Calu3 (cell line): ENCODE measurements at places on chromosomes 7 and 10. TPM values are rescaled to one million over a fixed set of nuclear protein-coding genes. Genes with fewer than 3 reads are reported as not detected.
A peak's percentile ranks its signal among the peaks of the same experiment; 100 is the strongest.

MOGAT3 gene
- not detected in 2 replicates for total RNA-seq

- DNase-seq, result no peak
These were observed 143.4 kb upstream of the CHST15 start for GRCh38 chr10:124236816-124237215.

DNA sequence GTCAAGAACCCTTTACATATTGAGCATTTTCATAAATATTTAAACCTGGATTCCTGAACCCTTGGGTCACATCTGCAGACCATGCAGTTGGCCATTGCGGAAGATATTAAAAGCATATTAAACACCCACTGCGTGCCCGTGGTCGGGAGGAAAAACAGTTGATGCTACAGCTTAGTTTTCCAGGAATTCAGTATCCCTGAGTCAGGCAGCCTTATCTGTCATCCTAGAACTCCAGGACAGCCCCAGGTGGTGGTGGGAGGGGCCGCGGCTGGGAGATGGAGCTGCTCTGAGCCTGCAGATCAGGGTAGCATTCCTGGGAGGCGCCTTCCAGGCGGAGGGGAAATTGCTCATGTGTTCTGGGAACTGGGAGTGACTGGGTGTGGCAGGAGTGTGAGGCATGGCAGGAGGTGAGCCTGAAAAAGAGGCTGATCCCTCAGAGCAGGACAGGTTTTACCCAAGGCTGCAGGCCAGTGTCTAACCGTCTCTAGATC lies 222.9 kb upstream of the SH2B2 start:
- peak; percentile 35 for DNase-seq

- no peak for DNase-seq
These were observed 131.5 kb downstream of the SFMBT2 start for GRCh38 chr10:7279303-7279702.

DNA sequence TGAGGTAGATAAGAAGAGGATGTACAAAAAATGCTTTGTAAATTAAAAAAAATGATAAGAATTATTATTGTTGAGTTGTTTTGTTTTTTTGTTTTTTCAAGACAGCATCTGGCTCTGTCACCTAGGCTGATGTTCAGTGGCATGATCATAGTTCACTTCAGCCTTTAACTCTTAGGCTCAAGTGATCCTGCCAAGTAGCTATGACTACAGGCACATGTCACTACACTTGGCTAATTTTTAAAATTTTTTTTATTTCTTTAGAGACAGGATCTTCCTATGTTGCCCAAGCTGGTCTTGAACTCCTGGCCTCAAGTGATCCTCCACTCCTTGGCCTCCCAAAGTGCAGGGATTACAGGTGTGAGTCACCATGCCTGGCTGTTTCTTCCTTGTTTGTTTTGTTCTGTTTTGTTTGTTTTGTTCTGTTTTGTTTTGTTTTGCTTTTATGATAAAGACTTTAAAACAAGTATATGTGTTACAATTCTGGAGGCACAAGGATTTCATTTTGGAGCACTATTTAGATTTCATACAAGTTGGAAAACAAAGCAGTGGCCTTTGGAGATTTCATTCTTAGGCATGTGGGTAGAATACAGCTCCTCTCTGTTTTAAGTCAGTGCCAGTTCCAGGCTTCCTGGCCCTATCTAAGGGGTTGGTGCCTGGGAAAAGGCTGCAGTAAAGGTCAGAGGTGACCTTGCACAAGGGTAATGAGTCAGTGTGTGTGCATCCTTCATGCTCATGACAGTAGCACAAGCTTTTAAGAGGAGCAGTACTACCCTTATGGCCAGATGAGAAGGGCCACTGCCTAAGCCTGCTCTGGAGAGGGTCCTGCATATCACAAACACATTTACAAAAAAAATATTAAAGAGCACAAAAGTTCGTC lies 17.9 kb downstream of the FGFBP3 start:
- no peak for DNase-seq

RSPH10B2 gene
- 0.29 and 0.71 TPM in 2 replicates for total RNA-seq

GRCh38 chr7:87188930-87189329 lies 30.6 kb downstream of the TMEM243 start:
- DNase-seq, result no peak

DNA sequence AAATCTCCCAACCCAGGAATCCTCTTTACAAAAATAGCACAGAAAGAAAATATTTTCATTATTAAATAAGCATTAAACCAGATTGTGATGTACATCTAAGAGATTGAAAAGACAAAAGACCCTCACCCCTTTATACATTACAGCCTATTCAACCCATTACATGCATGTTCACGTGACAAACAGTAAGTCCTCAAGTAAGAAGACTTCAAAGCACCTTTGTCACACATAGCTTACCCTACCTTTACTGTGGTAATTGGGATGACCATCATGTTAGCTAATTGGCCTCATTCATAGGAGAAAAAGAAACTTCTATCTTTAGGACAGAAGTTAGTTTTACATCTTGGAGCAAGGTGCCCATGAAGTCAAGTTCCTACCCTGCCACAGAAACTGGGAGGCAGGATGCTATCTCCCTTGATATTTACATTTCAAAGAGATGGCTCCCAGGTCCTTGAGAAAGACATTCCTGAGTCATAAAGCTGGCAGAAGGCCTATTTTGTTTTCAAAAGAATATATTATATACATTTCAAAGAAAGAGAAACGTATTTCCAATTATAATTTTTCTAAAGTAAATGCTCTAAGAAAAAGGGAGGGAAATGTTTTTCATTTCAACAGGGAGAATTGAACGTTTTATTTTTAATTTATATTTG lies 48.1 kb downstream of the GNAI1 start:
- DNase-seq, result no peak

GRCh38 chr7:5423306-5423975 lies at the start of gene TNRC18:
TSS of gene TNRC18 (minus strand) at chr7:5423834. CDS start at chr7:5421246, 2,588 bp downstream.
- DNase-seq, result peak; percentile 63

WAC gene
- 125 and 127 TPM in 2 replicates for total RNA-seq

- no peak for DNase-seq
These were observed 987.9 kb downstream of the KCNMA1 start for GRCh38 chr10:76649723-76650127.

DNA sequence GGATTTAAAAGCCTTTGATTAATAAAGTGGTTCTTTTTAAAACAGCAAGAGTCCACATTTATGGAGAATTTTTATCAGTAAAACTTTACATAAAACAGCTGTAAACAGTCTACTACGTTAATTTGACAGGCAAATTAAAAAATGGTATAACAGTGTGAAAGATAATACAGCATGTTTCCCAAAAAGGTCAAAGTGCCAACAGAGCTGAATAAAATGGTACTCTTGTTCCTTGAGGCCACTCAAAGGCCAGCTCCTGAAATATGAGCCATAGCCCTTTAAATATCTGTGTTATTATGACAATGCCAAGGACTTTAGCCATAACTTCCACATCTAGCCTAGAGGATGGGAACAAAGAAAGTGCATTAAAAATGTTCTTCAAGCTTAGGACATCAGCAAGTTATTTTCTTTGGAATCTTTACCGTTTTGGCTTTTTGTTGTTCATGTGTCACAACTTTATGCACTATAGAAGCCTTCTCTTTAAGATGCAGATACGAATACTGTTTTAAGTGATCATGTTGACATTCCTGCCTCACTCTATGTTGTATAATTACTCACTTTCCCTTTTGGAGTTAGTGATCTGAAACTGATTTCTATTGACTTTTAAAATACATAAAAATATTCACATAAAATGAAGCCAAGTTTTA lies 165.6 kb downstream of the RNLS start:
- DNase-seq, result no peak

GRCh38 chr10:114303556-114303955 lies 64.5 kb downstream of the VWA2 start:
- DNase-seq, result no peak

GRCh38 chr7:157266272-157266671 lies 70.5 kb upstream of the DNAJB6 start:
- DNase-seq, result no peak

DNA sequence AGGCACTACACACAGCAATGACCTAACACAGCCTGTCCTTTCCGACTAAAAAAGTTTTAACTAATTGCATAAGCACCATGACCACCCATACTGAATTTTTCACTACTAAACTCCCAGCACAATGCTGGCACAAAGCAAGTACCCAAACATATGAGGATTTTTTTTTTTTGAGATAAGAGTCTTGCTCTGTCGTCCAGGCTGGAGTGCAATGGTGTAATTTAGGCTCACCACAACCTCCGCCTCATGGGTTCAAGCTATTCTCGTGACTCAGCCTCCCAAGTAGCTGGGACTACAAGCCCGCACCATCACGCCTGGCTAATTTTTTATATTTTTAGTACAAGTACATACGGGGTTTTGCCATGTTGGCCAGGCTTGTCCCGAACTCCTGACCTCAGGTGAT lies 5.1 kb downstream of the UBE2H start:
- no peak for DNase-seq

GRCh38 chr10:132702601-132703418 lies 83.1 kb downstream of the NKX6-2 start:
- no peak for DNase-seq

DNA sequence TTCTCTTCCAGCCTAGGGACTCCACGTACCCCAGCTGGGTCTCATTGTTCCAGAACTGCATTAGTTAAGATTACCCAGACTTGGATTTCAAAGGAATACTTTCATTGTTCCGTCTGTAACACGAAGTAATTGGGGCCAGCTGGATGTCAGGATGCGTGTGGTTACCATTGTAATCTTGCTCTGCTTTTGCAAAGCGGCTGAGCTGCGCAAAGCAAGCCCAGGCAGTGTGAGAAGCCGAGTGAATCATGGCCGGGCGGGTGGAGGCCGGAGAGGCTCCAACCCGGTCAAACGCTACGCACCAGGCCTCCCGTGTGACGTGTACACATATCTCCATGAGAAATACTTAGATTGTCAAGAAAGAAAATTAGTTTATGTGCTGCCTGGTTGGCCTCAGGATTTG lies 21.0 kb downstream of the LRRC17 start:
- DNase-seq, result no peak

DNA sequence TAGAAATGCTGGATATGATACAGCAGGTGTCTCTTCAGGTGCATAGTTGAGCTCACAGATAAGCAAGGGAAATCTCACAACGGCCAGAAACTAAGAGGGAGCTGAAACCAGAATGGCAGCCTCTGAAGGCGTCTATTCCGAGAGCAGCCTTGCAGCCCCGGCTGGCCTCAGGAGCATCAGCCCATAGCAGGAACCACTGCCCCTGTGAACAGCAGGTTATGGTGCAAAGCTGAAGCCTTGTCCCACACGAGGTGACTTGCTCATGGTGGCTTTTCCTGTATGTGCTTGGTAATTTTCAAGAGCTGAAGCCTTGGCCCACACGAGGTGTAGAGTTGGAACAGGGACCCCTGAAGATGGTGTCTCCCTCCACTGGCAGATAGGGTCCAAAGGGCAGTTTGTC lies 33.2 kb downstream of the BNIP3 start:
- no peak for DNase-seq

GRCh38 chr7:80679921-80680907 lies 41.8 kb downstream of the CD36 start:
- DNase-seq, result no peak

DNA sequence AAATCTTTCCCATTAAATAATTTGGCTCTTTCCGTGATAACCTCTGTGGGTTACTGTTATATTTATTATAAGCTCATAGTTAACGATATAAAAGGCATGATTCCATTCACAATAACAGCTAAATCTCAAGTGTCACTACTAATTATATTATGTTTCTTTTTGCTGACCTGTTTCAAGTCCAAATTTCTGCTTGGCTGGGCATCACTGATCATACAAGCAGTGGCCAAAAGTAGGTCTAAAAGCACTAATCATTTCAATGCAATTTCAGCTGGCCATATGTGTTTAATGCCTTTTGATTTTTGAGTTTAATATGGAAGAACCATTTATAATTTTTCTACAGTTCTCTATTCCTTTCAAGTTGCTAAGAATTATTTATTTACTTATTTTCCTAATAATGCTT lies 110.7 kb downstream of the SEMA3A start:
- no peak for DNase-seq

GRCh38 chr7:71271203-71271602 lies 139.3 kb downstream of the GALNT17 start:
- DNase-seq, result no peak

- no peak for DNase-seq
These were observed 27.6 kb upstream of the SFMBT2 start for GRCh38 chr10:7438196-7438986.

- DNase-seq, result no peak
These were observed 2.6 kb upstream of the C10orf120 start for GRCh38 chr10:122702275-122702674.

SPDYE18 gene
- total RNA-seq, result 0.47 TPM in 1 of 2 replicates, not detected in the other

- DNase-seq, result no peak
These were observed 645 bp upstream of the SIRT1 start for GRCh38 chr10:67883710-67884312.

GRCh38 chr7:1873070-1873405 lies 203.0 kb downstream of the ELFN1 start:
- no peak for DNase-seq

DNA sequence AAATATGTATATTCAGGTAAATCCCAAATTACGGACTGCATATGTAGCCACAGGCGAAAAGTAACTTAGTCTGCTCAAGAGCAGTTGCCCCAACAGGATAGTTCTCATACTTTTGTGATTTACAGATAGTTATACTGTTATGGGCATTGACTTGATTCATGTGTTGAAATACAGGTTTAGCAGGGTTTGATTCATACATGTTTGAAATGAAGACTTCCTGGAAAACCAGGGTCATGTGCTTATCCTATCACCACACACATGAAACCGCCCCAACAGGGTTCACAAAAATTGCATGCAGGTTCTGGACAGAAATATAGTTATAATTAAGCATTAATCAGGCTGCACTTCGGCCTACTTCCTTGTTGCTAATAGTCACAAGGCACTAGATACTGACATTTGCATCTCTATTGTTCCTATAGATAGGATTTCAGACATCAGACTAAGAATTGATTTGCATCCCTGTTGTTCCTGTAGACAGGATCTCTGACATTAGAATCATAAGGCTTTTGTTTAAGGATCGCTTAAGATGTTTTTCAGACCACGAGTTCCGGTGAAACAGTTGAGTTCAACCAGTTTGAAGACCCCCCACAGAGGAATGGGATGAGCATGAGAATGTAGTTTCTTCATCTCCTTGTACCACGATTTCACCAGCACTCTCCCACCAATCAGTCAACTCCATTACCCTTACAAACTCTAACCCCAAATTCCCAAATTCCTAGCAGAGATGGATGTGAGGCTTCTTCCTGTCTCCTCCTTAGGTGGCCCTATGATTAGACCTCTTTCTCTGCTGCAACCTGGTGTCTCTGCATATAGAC lies 2.0 kb upstream of the ZNF398 start:
- DNase-seq, result peak; percentile 79

DNAJC12 gene
- total RNA-seq, result 0.80 and 1.1 TPM in 2 replicates

SLIT1 gene
- not detected in 2 replicates for total RNA-seq

DNA sequence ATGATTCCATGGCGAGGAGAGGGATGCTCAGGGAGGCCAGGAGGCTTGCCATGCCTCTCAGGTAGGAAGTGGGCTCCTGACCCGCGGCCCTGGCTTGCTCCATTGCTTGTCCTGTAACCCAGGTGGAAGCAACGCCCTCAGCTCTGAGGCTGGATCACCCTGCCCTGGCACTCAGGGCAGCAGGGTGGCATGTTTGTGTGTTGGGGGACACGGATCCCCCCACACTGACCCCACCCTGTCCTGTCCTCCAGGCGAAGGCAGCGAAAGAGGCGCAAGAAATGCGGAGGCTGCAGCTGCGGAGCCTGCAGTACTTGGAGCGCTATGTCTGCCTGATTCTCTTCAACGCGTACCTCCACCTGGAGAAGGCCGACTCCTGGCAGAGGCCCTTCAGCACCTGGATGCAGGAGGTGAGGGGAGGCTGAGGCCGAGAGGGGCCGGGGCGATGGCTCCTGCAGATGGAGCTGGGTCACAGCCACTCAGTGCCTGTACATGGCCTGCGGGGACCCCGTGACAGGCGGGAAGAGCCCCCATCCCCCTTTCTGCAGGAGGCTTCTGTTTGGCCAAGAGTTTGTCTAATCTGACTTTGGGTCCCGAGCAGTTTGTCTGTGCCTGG lies 38.3 kb downstream of the PRF1 start:
- DNase-seq, result no peak

GRCh38 chr10:113235508-113235907 lies 285.5 kb downstream of the TCF7L2 start:
- no peak for DNase-seq

EPDR1 gene
- 51.8 and 60.5 TPM in 2 replicates for total RNA-seq
